ENCODE measurements at places on chromosomes 3 and 15.

DNA sequence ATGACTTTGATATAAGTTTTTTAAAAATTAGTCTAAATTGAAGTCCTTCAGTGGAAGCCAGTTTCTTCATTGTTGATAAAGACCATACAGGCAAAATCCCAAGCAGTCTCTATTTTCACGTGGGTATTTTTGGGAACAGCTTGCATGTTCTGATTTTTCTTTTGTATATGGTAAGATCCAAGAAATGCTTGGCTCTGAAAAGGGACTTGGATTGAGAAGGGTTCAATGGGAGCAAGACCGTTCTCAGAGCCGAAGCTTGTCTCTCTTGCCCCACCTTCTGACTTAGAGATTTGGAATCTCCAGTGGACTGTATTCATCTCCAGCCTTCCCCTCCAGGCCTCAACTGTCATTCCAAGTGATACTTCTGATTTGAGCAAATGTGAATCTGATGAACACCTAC is 175.5 kb downstream of the CHDH start:
- no peak for DNase-seq

GRCh38 chr3:24027946-24028345 is 82.9 kb downstream of the NR1D2 start:
- no peak for DNase-seq

- no peak for DNase-seq
Measured at GRCh38 chr3:89104499-89104898, 2.9 kb upstream of the EPHA3 start.

DNA sequence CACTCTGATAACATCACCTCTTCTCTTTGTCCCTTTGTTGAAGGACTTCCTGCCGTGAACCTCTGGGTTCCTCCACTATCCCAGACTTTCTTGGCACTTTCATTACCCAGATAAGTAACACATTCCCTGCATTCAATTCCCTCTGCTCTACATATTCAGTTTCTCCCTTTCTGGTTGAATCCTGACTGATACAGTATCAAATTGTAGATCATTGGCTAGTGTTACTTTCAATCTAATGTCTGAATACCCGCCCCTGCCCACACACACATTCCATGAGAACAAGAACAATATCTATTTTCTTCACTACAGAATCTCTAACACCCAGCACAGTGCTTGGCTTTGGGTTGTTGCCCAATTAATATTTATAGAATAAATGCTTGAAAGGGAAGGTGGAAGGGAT is 163.5 kb downstream of the ABHD5 start:
- DNase-seq: no peak

DNA sequence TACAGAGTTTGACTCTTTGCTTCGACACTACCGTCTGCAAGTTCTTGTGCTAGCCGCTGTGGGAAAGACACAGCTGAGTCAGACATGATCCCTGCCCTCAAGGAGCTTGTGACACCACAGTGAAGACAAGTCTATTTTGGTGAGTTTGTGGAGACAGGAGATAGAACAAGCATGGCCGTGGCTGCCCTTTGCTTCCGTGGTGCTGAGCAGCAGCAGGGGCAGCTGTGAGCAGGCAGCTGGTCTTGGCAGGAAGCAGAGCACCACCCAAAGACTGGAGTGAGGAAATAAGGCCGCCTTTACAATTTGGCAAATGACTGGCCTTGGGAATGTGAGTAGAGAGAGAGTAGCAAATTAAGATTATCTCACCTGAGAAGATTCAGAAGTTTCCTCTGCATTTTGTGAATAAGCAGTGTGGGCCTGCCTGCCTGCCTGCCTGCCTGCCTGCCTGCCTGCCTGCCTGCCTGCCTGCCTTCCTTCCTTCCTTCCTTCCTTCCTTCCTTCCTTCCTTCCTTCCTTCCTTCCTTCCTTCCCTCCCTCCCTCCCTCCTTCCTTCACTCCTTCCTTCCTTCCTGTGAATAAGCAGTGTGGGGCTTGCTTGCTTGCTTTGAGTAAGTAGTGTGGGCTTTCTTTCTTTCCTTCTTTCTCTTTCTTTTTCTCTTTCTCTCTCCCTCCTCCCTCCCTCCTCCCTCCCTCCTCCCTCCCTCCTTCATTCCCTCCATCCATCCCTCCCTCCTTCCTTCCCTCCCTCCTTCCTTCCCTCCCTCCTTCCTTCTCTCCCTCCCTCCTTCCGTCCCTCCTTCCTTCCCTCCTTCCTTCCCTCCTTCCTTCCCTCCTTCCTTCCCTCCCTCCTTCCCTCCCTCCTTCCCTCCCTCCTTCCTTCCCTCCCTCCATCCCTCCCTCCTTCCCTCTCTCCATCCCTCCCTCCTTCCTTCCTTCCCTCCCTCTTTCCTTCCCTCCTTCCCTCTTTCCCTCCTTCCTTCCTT is 1.6 kb upstream of the GCNT3 start:
- DNase-seq: no peak

- DNase-seq: no peak
Measured at GRCh38 chr3:196670339-196670738, 30.8 kb downstream of the NRROS start.

GRCh38 chr15:62324382-62324781 is 159.3 kb upstream of the C2CD4B start:
- DNase-seq: no peak

DNA sequence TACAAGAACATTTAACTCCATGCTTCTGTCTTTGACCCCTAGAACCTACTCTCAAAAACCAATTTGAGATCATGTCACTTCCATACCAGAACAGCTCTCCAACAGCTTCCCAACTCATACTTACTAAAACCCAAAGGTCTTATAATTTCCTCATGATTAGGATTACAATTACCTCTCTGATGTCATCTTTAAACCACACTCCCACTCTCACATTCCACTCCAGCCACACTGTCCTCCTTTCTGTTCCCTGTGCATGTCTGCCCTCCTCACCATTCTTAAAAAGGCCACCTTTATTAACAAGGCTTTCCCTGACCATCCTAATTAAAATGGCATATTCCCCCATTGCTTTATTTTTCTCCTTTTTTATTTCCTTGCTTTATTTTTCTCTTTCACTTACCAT is 18.9 kb downstream of the PHC3 start:
- DNase-seq: no peak

DNA sequence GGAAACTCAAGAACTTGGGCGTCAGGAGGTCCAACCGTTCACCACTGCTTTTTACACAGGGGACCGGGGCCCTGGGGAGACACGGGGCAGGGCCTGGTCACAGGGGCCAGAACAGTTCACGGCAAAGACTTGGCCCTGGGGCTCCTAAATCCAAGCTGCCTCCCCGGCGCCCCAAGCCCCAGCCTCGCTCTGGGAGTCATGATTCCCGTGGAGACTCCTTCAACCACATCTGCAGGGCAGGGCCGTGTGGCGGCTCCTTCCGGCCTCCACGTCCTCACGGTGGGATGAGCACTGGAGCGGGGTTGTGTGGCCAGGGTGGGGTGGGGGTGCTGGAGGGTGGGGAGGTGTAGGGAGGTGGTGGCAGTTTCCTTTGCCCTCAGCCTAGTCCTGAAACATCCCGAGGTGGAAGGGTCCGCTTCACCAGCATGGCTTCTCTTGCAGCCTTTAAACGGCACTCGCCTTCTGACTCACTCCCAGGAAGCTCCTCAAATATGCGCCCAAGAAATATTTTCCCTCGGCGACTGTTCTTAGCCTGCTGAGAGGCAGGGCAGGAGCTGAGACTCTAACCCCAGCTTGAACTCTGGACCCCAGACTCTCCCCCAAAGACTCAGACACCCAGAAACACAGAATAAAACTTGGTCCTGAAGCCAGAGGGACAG is 1.8 kb downstream of the MUC4 start:
- DNase-seq: no peak
